ENCODE measurements at places on chromosomes 2 and 18. TPM values are rescaled to one million over a fixed set of nuclear protein-coding genes. Genes with fewer than 3 reads are reported as not detected.

GRCh38 chr18:69177702-69178101, 223.0 kb upstream of the DOK6 start:
- no peaks in the 10 kb centered on the region for H3K4me1 ChIP-seq
- no peak for DNase-seq
- no peaks in the 10 kb centered on the region for H3K27me3 ChIP-seq
- no peak overlapping the region for H3K4me3 ChIP-seq

GRCh38 chr2:127000194-127000593, 101.5 kb downstream of the TEX51 start:
- DNase-seq, result no peak
- H3K27me3 ChIP-seq, result no peaks in the 10 kb centered on the region
- no peak overlapping the region for H3K4me3 ChIP-seq
- H3K36me3 ChIP-seq, result no peaks in the 10 kb centered on the region
- peaks cover 16% of the 10 kb centered on the region for H3K4me1 ChIP-seq

Gene KIF3C
- total RNA-seq, result 39.5 TPM

GRCh38 chr2:216922175-216922780, 62.4 kb upstream of the TNP1 start:
- no peaks in the 10 kb centered on the region for H3K36me3 ChIP-seq
- DNase-seq, result no peak
- H3K27me3 ChIP-seq, result no peaks in the 10 kb centered on the region

GRCh38 chr2:181456660-181457120, 496 bp upstream of the ITGA4 start:
- no peak overlapping the region for H3K27ac ChIP-seq
- peaks cover 89% of the 10 kb centered on the region for H3K27me3 ChIP-seq
- H3K36me3 ChIP-seq, result no peaks in the 10 kb centered on the region
- H3K4me3 ChIP-seq, result peak overlapping the region; percentile 60
- DNase-seq, result no peak

DNA sequence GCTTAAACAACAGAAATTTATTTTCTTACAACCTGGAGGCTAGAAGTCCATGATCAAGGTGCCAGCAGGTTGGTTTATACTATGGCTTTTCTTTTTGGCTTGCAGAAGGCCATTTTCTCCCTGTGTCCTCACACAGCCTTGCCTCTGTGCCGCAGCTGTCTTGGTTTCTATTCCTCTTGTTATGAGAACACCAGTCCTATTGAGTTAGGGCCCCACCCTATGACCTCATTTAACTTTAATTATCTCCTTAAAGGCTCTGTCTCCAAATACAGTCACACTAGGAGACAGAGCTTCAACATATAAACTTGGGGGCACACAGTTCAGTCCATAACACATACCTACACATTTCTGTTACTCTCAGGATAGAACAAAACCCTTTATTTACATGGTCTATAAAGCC, 17.3 kb upstream of the RHOB start:
- no peak for DNase-seq
- no peak overlapping the region for H3K27ac ChIP-seq
- no peak overlapping the region for H3K4me3 ChIP-seq
- peaks cover 4% of the 10 kb centered on the region for H3K27me3 ChIP-seq
- no peaks in the 10 kb centered on the region for H3K36me3 ChIP-seq

DNA sequence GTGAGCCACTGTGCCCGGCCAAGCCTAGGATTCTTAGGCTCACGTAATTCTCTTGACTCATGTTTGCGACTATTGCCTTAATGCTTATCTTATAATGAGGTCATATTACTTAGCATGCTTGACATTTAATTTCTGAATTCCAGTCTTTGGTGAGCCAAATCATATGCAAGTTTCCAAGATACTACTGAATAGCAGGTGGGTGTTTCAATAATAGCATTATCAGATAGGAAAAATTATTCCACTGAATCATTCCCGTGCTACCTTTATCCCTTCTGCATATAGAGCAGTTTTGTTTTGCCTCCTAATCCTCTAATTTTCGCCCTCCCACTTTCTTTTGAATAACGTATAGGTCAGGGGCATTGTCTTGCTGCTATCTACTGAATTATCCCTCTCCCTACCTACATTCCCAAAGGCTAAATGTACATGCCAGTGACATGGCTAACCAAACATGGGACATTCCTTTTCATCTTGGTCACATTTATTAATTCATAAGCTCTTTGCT, 4.9 kb downstream of the DAW1 start:
- no peak for DNase-seq
- peaks cover 23% of the 10 kb centered on the region for H3K27me3 ChIP-seq
- H3K27ac ChIP-seq, result no peak overlapping the region
- peaks cover 3% of the 10 kb centered on the region for H3K4me1 ChIP-seq
- H3K36me3 ChIP-seq, result no peaks in the 10 kb centered on the region

Gene ZNF519
- 22.4 TPM for total RNA-seq

DNA sequence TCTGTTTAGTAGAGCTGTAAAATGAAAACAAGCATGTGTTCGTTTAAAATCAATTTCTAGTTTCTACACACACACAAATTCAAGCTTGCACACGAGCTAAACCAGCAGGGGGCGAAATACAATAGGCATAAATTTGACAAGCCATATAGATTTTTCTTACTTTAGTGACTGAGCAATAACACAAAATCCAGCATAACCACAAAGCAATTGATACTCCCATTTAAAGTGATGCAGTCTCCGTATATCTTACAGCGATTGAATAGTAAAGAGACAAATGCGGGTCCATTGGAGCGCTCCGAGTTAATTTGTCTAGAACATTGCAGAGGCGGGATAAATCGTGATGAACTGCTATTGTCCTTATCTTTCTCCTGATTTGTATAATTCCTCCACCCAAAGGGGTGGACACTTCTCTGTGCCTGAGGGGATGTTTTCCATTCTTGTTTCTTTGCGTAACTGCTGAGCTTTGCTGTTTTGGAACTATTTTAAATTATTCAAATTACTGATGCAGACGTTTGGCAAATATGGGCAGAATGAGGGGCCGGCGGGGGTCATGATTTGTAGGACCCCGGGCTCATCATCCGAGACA, 1.2 kb upstream of the AFTPH start:
- H3K4me3 ChIP-seq, result peak overlapping the region; percentile 99
- peaks cover 23% of the 10 kb centered on the region for H3K4me1 ChIP-seq
- DNase-seq, result peak; percentile 50

Gene C2orf81
- 8.8 TPM for total RNA-seq

DNA sequence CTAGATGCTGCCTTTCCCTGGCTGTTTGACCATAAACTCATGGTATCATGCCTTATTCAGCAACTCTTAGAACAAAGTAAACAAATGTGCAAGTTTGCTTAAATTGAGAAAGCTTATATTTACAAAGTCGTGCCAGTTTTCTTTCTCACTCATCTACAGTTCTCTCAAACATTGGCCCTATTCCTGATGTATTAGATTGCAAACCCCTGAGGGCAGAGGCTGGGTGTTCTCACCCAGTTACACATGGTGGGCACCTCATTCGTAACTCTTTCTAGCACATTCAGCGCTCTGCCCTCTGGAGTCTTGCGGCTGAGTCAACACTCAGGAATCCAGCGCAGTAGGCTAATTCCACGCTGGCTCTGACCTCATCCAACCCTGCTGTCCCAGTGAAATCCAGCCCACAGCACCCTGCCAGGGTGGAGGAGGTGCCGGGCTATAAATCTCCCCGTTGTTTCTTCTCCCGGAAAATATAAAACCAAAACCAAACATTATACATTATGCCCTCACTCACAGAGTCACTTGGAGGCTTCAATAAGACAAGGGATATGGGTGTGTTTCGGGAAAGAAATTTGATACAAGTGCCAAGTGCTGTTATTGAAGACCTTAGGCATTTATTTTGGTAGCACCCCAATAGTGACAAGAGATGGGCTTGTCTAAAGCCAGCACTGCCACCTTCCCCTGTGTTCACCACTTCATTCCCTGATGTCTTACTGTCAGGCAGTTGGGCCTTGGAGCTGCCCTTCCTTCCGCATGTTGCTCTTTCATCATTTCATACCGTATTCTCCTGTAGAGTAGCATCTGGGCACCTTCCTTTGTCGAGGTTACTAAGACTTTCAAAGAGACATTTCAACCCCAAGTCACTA, 287.4 kb downstream of the PRKCE start:
- no peaks in the 10 kb centered on the region for H3K27me3 ChIP-seq
- H3K36me3 ChIP-seq, result no peaks in the 10 kb centered on the region
- DNase-seq, result peak; percentile 34
- H3K4me1 ChIP-seq, result peaks cover 50% of the 10 kb centered on the region
- H3K4me3 ChIP-seq, result no peak overlapping the region
- H3K27ac ChIP-seq, result peak overlapping the region; percentile 96

DNA sequence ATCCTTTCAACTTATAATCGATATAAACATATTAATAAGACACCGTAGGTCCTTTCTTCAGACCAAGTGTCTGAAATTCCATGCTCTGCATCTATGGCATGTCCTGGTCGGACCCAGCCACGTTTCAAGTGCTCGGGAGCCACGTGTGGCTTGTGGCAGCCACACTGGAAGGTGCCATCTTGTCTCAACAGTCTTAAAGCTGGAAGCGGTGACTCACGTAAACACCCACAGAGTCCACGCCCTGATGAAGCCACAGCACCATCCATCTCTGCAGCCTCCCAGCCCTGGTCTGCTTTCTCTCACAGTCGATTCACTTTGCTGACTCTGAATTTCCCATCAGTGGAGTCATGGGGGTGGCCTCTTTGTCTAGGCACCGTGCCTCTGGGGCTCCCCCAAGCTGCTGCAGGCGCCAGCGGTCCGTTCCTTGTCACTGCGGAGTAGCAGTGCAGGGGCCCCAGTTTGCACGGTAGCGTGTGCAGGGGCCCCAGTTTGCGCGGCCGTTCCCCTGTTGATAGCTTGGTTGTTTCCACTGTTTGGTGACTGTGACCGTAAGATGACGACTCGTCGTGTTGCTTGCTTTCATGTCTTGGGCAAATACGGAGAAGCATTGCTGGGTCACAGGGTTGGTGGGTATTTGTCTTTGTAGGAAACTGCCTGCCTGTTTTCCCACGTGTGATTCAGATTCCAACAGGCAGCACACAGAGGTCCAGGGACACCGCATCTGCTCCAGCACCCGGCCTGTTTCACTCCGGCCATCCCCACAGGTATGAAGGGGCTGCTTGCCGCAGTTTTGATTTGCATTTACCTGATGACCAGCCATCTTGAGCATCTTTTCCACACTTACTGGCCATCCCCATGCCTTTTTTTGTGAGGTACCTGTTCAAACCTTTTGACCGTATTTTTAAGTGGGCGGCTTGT, 240.3 kb downstream of the HDAC4 start:
- no peak overlapping the region for H3K4me3 ChIP-seq
- H3K27ac ChIP-seq, result no peak overlapping the region
- H3K4me1 ChIP-seq, result no peaks in the 10 kb centered on the region

Gene OTOS
- not detected for total RNA-seq

- peaks cover 33% of the 10 kb centered on the region for H3K4me1 ChIP-seq
- H3K4me3 ChIP-seq, result no peak overlapping the region
- H3K36me3 ChIP-seq, result no peaks in the 10 kb centered on the region
- peak overlapping the region; percentile 1 for H3K27ac ChIP-seq
These were observed 89.9 kb downstream of the ERBB4 start for GRCh38 chr2:212448698-212449097.

DNA sequence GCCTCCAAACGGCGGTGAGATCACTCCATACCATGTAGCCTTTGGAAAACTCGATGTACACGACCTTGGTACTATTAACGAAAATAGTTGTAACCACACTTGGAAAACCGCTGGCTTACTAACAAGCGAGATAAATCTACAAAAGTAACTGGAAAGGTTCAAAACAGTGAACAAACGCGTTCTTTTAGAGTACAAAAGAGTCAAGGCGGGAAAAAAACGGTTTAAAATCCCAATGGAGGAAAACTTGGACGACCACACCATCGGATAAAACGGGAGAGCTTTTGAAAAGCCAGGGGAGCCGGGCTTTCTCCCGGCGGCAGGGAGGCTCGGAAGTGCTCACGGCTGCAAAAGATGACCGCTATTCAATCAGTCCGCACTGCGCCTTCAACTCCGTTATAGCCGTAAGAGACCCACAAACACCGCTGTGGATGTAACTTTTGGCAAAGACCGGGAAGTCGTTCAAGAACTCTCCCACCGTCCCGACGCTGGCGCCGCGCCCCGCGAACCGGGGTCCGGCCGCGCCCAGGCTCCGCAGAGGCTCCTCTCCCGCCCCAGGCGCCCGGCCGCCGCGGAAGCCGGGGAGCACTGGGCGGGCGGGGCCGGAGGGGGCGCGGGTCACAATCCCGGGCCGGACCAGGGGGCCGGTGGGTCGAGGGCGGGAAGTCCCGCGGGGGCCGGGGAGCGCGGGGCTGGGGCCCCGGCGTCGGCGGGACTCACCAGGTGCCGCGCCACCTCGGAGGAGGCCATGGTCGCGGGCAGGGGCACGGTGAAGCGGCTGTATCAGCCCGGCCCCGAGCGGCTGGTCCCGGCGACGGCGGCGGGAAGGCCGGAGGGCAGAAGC, 465 bp downstream of the SEPTIN10 start:
- DNase-seq, result peak; percentile 24
- peaks cover 56% of the 10 kb centered on the region for H3K4me1 ChIP-seq
- peaks cover 3% of the 10 kb centered on the region for H3K36me3 ChIP-seq

GRCh38 chr2:213766062-213766461, 481.8 kb downstream of the SPAG16 start:
- DNase-seq, result no peak
- no peak overlapping the region for H3K27ac ChIP-seq
- no peaks in the 10 kb centered on the region for H3K36me3 ChIP-seq
- peaks cover 18% of the 10 kb centered on the region for H3K4me1 ChIP-seq
- no peaks in the 10 kb centered on the region for H3K27me3 ChIP-seq
- no peak overlapping the region for H3K4me3 ChIP-seq

- peaks cover 10% of the 10 kb centered on the region for H3K4me1 ChIP-seq
- no peaks in the 10 kb centered on the region for H3K36me3 ChIP-seq
- no peak overlapping the region for H3K4me3 ChIP-seq
- no peak overlapping the region for H3K27ac ChIP-seq
- H3K27me3 ChIP-seq, result no peaks in the 10 kb centered on the region
These were observed 5.1 kb upstream of the HNMT start for GRCh38 chr2:137959166-137959565.

DNA sequence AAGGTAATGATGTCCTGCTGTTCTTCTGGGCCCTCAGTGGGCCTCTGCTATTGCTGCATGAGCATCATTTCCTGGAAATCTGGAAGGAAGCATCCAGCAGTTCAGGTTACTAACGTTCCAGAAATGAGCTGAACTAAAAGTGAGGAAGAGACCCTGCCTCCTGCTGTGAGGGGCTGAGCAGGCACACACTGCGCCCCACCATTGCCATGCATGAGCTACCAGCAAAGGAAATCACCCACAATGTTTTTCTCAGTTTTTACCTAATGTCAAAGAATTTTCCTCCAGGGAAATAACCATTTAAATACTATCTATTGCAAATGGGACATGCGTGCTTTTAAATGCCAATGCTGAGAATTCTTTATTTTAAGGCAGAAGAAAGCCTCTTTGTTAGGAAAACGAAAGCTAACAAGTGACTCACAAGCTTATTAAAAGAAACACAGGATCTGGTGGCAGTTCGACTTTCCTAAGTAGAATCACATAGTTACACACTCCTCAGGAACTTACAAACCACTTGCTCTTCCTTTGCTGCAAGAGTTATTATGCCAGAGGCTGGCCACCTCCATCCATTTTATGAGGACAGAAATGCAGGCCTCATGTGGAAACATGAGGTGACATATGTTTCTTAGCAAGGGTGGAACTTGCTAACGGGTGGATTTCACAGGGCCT, 152.6 kb upstream of the TTC39C start:
- H3K27ac ChIP-seq, result peak overlapping the region; percentile 4
- H3K27me3 ChIP-seq, result peaks cover 3% of the 10 kb centered on the region
- no peak for DNase-seq
- H3K4me1 ChIP-seq, result peaks cover 21% of the 10 kb centered on the region

- H3K36me3 ChIP-seq, result no peaks in the 10 kb centered on the region
- H3K4me1 ChIP-seq, result peaks cover 47% of the 10 kb centered on the region
- peaks cover 40% of the 10 kb centered on the region for H3K27me3 ChIP-seq
- no peak for DNase-seq
- H3K27ac ChIP-seq, result no peak within 1 kb of the TSS
- H3K4me3 ChIP-seq, result no peak within 1 kb of the TSS
These were observed at the start of gene AQP4 for GRCh38 chr18:26865557-26865956. Gene AQP4, minus strand, starts transcription at chr18:26865707. Its CDS starts 18 bp downstream, at chr18:26865689.
